A549 treated with GW870086 at 1 μM for 4 hours (cell line): ENCODE measurements at places on chromosomes 6 and 20. TPM values are rescaled to one million over a fixed set of nuclear protein-coding genes. Genes with fewer than 3 reads are reported as not detected.

The TRPC4AP gene
- 57.0 to 62.5 TPM (median 60.6 TPM) in 5 replicates for total RNA-seq

The SIGLEC1 gene
- total RNA-seq: 0.02 to 0.03 TPM in 2 of 5 replicates, not detected in the others

The RIMS1 gene
- total RNA-seq: 0.02 TPM in 1 of 5 replicates, not detected in the others

The KCNG1 gene
- 14.5 to 21.6 TPM (median 16.3 TPM) in 5 replicates for total RNA-seq

The TTBK1 gene
- 0.03 to 0.11 TPM (median 0.08 TPM) in 5 replicates for total RNA-seq

The TNXB gene
- 0.42 to 1.3 TPM (median 0.65 TPM) in 5 replicates for total RNA-seq

The MUC22 gene
- total RNA-seq: 0.02 TPM in 1 of 5 replicates, not detected in the others

The BNIP5 gene
- 0.06 TPM in 1 of 5 replicates, not detected in the others for total RNA-seq

The SYCP2 gene
- total RNA-seq: 0.27 to 0.53 TPM (median 0.33 TPM) in 5 replicates

The HLA-DPA1 gene
- total RNA-seq: not detected in 5 replicates

The OR2H1 gene
- not detected in 5 replicates for total RNA-seq

The ATP9A gene
- total RNA-seq: 11.1 to 16.4 TPM (median 15.6 TPM) in 5 replicates

The KCNB1 gene
- 0.41 to 4.3 TPM (median 1.0 TPM) in 5 replicates for total RNA-seq

The CST3 gene
- 267 to 420 TPM (median 398 TPM) in 5 replicates for total RNA-seq

The LTB gene
- 0.21 to 0.65 TPM (median 0.29 TPM) in 4 of 5 replicates, not detected in the other for total RNA-seq

The CCN6 gene
- not detected in 5 replicates for total RNA-seq

The KCNK16 gene
- not detected in 5 replicates for total RNA-seq
